ENCODE measurements at places on chromosomes 4 and X. TPM values are rescaled to one million over a fixed set of nuclear protein-coding genes. Genes with fewer than 3 reads are reported as not detected.

Gene TLR6
- 9.8 TPM for total RNA-seq

Gene SOX3
- not detected for total RNA-seq

GRCh38 chr4:94673961-94674360 lies 83.8 kb upstream of the BMPR1B start:
- H3K4me1 ChIP-seq = no peaks in the 10 kb centered on the region
- DNase-seq = no peak
- no peaks in the 10 kb centered on the region for H3K36me3 ChIP-seq
- H3K4me3 ChIP-seq = no peak overlapping the region
- no peaks in the 10 kb centered on the region for H3K27me3 ChIP-seq

DNA sequence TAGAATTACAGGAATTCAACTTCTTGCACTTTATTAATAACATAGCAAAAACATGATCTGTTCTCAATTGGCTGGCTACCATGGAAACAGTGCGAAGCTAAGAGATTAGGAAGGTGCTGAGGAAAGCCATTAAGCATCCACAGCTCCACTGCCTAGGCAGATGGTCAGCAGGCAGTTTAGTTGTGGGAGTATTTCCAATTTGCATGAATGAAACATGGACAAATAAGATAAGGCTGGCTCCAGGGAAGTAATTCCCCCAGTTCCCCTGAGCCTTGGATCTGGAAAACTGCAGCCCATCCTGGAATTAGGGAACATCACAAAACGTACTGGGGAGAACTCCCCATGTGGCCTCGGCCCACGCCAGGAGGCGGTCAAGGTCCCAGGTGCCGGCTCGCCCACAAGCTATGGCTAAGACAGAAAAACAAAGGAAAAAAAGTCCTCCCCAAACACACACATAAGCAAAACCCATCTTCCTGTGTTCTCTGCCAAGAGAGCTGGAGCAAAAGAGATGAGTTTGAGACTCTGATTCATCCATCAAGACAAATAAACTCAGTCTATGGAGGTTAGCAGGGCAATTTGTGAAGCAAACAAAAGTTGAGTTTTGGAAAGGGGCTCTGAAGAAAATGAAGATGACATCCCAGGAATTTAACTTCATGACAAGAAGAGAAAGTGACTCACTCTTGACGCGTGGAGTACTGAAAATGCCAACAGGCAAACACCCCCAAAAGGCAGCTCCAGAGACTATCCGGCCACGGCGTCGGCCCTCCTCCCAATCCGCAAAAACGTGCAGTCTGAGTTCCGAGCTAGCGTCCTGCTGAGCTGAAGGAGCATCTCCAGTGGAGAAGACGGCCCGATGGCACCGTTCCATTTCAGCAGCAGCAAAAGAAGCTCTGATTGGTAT lies 45.1 kb downstream of the IGFBP7 start:
- H3K4me3 ChIP-seq = no peak overlapping the region
- H3K4me1 ChIP-seq = no peaks in the 10 kb centered on the region
- no peak overlapping the region for H3K27ac ChIP-seq
- H3K36me3 ChIP-seq = no peaks in the 10 kb centered on the region
- no peak for DNase-seq

- no peaks in the 10 kb centered on the region for H3K4me1 ChIP-seq
- H3K27me3 ChIP-seq = no peaks in the 10 kb centered on the region
- H3K27ac ChIP-seq = no peak overlapping the region
- no peak for DNase-seq
Measured at GRCh38 chrX:6015423-6015822, 213.2 kb downstream of the NLGN4X start.

GRCh38 chr4:185999207-185999606 lies 69.7 kb upstream of the TLR3 start:
- H3K4me1 ChIP-seq = no peaks in the 10 kb centered on the region
- H3K27me3 ChIP-seq = no peaks in the 10 kb centered on the region
- H3K36me3 ChIP-seq = no peaks in the 10 kb centered on the region
- no peak for DNase-seq

GRCh38 chr4:140718241-140718952 lies 37.8 kb downstream of the TBC1D9 start:
- no peak for DNase-seq
- H3K4me1 ChIP-seq = peaks cover 13% of the 10 kb centered on the region
- H3K4me3 ChIP-seq = no peak overlapping the region
- no peaks in the 10 kb centered on the region for H3K27me3 ChIP-seq
- H3K36me3 ChIP-seq = no peaks in the 10 kb centered on the region

DNA sequence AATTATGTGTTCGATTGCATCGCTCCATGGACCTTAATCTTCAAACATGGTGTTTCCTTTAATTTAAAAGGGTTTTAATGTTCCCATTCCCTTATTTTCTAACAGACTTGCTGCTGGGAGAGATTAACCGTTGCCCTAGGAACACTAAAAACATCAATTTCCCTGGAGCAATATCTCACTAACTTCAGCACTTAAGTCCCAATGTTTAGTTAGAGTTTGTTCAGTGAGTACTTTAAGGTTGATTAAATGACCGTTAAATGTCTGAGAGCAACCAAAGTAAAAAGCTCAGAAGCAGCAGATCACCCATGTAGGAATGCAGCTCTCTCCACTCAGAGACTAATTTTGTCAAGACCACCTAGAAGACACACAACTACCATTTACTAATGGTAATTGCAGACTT lies 111.2 kb upstream of the PDE5A start:
- no peaks in the 10 kb centered on the region for H3K27me3 ChIP-seq
- H3K4me1 ChIP-seq = no peaks in the 10 kb centered on the region
- H3K4me3 ChIP-seq = no peak overlapping the region
- H3K36me3 ChIP-seq = no peaks in the 10 kb centered on the region
- no peak overlapping the region for H3K27ac ChIP-seq

Gene XKRX
- total RNA-seq = 0.38 TPM

DNA sequence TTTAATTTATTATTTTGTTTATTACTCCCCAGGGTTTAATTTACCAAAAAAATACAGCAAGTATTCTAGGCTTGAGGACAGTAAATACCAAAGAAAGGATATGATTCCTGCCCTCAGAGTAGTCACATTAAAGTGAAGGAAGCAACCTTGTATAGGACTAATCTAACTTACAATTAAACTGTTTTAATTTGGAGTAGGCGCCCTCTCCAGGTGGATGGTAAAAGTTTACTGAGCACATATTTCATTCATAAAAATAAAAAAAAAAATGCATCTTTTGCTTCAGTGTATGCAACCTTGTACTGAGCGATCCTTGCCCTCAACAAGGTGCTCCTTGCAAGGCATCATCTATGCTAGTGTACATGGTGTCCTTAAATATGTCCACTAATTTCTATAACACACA lies 72.0 kb upstream of the MAGEB16 start:
- H3K4me1 ChIP-seq = no peaks in the 10 kb centered on the region
- H3K27me3 ChIP-seq = no peaks in the 10 kb centered on the region
- no peak for DNase-seq

Gene XK
- total RNA-seq = 1.3 TPM

Gene GUCY1A1
- total RNA-seq = 5.2 TPM

DNA sequence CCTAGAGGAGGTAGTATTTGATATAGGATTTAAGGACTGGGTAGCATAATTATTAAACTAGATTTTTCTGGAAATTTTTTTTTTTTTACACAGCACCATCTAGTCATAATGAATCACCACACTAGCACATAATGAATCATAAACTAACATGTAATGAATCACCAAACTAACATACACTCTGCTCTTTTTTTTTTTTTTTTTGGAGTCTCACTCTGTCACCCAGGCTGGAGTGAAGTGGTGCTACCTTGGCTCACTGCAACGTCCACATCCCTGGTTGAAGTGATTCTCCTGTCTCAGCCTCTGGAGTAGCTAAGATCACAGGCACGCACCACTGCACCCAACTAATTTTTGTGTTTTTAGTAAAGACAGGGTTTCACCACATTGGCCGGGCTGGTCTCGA lies 92.5 kb downstream of the FAM13A start:
- H3K27ac ChIP-seq = no peak overlapping the region
- H3K4me1 ChIP-seq = no peaks in the 10 kb centered on the region
- no peak for DNase-seq
- no peaks in the 10 kb centered on the region for H3K27me3 ChIP-seq
- H3K36me3 ChIP-seq = no peaks in the 10 kb centered on the region

Gene SMR3B
- not detected for total RNA-seq

Gene YIPF7
- not detected for total RNA-seq

DNA sequence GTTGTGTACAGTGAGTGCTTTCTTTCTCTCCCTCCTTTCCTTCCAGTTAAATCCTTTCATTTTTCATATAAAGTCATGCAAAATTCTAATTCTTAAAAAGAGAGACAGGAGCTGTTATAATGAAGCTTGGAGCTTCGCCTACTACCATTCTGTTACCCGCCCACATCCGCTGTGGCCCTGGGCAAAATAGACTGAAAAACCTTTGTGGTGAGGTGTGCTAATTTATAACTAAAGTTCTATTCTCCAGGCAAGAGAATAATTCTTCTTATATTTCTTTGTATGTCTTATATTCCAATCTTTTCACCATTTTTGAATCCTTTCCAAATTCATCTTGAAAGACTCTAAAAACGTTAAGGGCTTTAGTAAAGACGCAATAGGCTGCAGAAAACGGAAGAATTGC lies 7.0 kb downstream of the QRFPR start:
- H3K4me1 ChIP-seq = no peaks in the 10 kb centered on the region
- H3K36me3 ChIP-seq = no peaks in the 10 kb centered on the region
- DNase-seq = no peak
- no peak overlapping the region for H3K27ac ChIP-seq
- no peak overlapping the region for H3K4me3 ChIP-seq
- H3K27me3 ChIP-seq = peaks cover 3% of the 10 kb centered on the region

Gene LUZP4
- total RNA-seq = not detected

- H3K4me3 ChIP-seq = no peak overlapping the region
- no peak for DNase-seq
- H3K4me1 ChIP-seq = no peaks in the 10 kb centered on the region
- H3K36me3 ChIP-seq = no peaks in the 10 kb centered on the region
Measured at GRCh38 chrX:97876697-97877407, 993.1 kb downstream of the RPA4 start.

DNA sequence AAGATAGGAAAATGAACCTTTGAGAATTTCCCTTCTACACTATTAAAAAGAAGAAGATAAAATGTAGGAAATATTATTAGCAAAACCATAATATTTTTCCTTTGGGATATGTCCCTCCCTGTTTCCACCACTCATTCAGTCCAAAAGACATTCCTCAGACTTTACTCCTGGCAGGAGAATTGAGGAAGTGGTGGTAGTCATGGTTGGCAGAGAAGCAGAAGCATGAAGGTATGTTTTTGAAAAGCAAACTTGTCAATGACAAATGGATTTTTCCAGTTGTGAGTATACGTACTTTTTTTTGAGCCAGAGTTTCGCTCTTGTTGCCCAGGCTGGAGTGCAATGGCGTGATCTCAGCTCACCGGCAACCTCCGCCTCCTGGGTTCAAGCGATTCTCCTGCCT lies 13.7 kb downstream of the STAG2 start:
- H3K27ac ChIP-seq = no peak overlapping the region
- H3K4me1 ChIP-seq = peaks cover 7% of the 10 kb centered on the region
- no peak for DNase-seq
- H3K36me3 ChIP-seq = no peaks in the 10 kb centered on the region
- no peaks in the 10 kb centered on the region for H3K27me3 ChIP-seq

Gene MAGED4B
- not detected for total RNA-seq

Gene ARFIP1
- 13.7 TPM for total RNA-seq

DNA sequence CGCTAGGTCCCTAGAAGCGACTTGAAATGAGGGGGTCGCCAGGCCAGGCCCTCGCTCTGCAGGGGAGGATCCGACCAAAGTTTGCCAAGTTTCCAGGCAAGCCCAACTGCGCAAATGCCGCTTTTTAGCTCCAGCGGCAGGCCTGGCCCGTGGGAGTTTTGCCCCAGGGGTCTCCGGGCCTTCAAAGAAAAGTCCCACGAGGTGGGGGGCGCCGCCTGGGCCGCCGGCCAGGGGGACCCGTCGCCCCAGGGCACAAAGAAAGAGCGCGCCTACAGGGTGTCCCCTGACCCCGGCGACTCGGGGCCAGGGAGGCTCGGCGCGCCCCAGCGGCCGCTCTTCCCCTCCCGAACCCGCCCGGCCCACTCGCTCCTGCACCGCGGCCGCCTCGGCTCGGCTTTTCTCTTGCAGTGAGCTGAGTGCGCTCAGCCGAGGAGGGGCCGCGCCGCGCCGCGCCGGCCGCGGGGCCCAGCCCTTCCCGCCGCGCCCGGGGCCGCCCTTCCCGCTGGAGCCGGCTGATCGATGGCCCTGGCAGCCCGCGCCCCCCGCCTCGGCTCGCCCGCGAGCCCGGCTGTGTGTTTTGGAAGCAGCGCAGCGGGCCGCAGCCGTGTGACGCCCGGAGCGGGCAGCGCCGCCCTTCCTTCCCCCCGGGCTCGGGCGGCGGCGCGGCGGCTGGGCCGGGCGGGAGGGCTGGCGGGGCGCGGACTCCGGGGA lies 754 bp upstream of the KLF3 start:
- DNase-seq = no peak
- no peaks in the 10 kb centered on the region for H3K36me3 ChIP-seq
- H3K4me3 ChIP-seq = peak overlapping the region; percentile 69
- peak overlapping the region; percentile 98 for H3K27ac ChIP-seq
- H3K4me1 ChIP-seq = peaks cover 38% of the 10 kb centered on the region
- H3K27me3 ChIP-seq = no peaks in the 10 kb centered on the region

Gene FGG
- not detected for total RNA-seq

Gene CENPVL1
- total RNA-seq = not detected

DNA sequence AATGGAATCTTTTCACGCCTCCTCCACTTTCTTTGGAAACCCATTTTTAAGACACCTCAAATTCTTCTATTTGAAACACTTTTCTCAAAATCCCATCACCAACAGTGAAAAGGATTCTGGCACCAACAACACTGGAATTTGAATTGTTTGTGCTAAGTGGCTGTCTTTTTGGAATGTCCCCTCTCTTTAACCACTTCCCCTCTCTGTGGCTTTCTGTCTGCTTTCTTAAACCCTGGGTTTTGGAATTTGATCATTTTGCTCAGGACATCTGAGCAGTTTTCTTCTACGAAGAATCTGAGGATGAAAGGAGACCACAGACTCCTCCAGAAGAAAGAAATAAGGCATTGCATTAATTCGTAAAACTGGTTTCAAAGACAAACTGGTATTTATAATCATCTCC lies 89.0 kb downstream of the MXRA5 start:
- H3K27ac ChIP-seq = no peak overlapping the region
- H3K4me1 ChIP-seq = no peaks in the 10 kb centered on the region
- H3K27me3 ChIP-seq = no peaks in the 10 kb centered on the region
- no peaks in the 10 kb centered on the region for H3K36me3 ChIP-seq

GRCh38 chr4:89140168-89140759 lies 28.9 kb downstream of the TIGD2 start:
- H3K4me1 ChIP-seq = no peaks in the 10 kb centered on the region
- no peaks in the 10 kb centered on the region for H3K27me3 ChIP-seq
- no peak overlapping the region for H3K27ac ChIP-seq
- DNase-seq = no peak

GRCh38 chr4:8312976-8313375 lies 43.4 kb downstream of the HTRA3 start:
- H3K27ac ChIP-seq = no peak overlapping the region
- H3K4me3 ChIP-seq = no peak overlapping the region
- no peaks in the 10 kb centered on the region for H3K27me3 ChIP-seq
- DNase-seq = no peak

All from natural killer cell (primary cell).